Myocyte (in vitro differentiated cells): ENCODE measurements at places on chromosomes 1 and 21. TPM values are rescaled to one million over a fixed set of nuclear protein-coding genes. Genes with fewer than 3 reads are reported as not detected.
A peak's percentile ranks its signal among the peaks of the same experiment; 100 is the strongest.

RAB3B gene
- 0.78 and 0.88 TPM in 2 replicates for total RNA-seq

NR0B2 gene
- total RNA-seq: not detected in 2 replicates

AQP10 gene
- not detected in 2 replicates for total RNA-seq

UTS2 gene
- not detected in 2 replicates for total RNA-seq

B3GALT2 gene
- total RNA-seq: 9.9 and 16.8 TPM in 2 replicates

IGSF21 gene
- total RNA-seq: not detected in 2 replicates

ADSS2 gene
- 16.6 and 22.7 TPM in 2 replicates for total RNA-seq

HES2 gene
- 12.5 and 24.4 TPM in 2 replicates for total RNA-seq

SAMD13 gene
- total RNA-seq: 0.70 and 0.99 TPM in 2 replicates

DNA sequence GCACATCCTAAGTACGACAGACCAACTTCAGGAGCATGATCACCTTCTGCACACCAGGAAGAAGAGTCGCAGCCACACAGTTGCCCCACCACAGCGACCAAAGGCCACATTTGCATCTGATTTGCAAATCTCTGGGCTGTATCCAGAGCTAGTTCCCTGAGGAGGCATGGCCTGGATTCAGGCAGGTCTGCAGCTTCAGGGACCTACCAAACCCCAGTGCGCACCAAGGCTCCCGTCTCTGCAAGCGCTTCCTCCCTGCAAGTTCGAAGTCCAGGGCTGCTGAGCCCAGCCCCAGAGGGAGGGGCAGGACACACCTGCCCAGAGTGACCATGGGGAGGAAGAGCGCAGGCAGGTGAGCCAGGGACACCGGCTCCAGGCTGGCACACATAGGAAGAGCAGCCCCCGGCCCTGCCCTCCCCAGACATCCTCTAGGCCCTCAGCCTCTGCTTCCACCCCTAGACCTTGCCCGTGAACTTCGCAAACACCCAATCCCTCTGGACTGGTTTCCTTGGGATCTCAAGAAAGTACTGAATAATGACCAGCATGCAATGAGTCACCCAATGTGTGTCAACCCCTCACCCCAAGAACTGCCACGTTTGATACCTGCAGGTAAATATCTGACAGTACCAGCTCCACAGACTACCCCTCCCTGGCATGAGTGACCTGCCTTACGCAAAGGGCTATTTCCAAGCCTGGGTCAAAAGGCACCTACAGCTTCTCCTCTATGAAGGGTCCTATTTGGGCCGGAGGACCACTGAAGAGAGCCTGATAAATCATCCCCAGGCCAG lies 36.8 kb downstream of the CASZ1 start:
- DNase-seq: no peak

DNA sequence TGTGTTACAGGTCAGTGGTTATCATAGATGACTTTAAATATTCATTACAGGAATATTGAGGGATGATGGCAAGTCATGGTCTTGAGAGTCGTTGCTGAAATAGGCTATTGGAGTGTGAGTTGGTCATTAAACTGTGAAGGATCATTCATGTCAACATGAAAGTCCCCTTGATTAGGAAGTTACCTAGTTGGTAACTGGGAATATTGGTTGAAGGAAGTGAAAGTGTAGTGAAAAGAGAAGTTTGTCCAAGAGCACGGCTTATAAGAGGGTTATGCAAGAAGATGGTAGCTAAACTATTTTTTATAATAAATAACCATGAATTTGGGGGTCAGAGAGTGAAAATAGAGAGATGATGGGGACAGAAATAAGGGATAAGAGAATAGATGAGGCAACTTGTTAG lies 16.9 kb downstream of the CRB1 start:
- DNase-seq: no peak

GRCh38 chr1:56564615-56565014 lies 14.7 kb downstream of the PLPP3 start:
- no peak for DNase-seq

DNA sequence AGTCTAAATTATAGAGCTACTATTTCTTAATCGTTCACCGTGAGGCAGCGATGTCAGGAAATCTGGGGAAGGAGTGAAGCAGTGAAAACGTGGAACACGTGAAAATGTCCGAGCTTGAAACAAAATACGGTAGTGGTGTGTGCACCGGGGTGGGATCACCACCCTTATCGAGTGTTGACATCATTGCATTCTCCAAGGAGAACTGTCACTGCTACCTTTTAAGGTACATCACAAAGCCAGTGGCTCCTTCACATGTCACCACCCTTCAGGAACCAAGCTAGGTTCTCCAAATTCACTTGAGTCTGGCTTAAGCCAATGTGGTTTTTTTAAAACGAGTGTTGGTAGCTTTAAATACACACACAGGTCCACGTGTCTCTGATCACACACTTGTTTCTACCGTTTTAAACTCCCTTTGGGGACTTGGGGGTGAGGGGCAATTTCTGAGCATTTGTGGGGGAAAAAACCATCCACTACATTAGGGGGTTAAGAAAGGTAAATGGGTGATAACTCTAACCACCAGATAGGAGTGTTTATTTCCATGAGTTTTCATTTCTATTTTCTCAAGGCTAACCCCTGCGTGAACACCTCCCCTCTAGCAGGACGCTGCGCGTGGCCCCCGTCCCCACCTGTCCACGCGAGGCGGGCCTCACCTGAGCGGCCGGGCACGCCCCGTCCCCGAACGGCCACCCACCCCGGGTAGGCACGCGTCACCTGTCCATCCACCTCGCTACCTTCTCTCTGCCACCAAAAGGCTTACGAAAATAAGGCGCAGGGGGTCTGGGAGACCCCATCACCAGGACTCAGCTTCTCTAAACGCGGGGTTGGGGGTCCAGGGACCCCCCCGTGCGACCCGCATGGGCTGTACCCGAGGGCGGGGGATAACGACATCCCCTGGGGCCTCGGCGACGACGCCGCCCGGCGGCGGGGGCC lies 978 bp downstream of the PRDM15 start:
- peak; percentile 46 for DNase-seq

DNA sequence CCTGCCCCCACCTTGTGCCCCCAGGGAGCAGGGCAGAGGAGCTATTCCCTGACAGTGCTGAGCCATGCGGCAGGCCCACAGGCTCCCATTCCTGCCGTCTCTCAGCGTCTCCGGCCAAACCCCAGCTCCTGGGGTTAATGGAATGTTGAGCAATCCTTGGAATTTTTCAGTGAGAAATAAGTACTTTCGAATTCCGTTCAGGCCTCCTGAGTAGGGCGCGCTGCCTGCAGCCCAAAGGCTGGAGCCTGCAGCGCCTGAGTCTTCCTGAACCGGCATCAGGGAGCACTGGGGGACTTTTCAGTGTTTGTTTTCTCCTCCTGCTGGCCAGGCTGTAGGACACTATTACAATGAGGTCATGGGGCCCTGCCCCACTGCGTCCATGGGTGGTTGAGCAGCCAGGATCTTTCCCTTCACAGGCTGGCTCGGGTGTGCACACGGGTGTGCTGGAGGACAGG lies 33.3 kb upstream of the CSF1 start:
- peak; percentile 83 for DNase-seq

GRCh38 chr1:118960026-118960561 lies 28.0 kb downstream of the TBX15 start:
- DNase-seq: peak; percentile 7

- peak; percentile 54 for DNase-seq
These were observed 87.4 kb upstream of the C1orf21 start for GRCh38 chr1:184299406-184299790.

GRCh38 chr21:32726839-32727686 lies 750 bp downstream of the SYNJ1 start:
- peak; percentile 44 for DNase-seq

GRCh38 chr1:35364741-35365140 lies 96.2 kb downstream of the ZMYM4 start:
- no peak for DNase-seq

- DNase-seq: no peak
These were observed 22.7 kb downstream of the CCN1 start for GRCh38 chr1:85603086-85603880.

- no peak for DNase-seq
These were observed 6.6 kb downstream of the KRTAP10-8 start for GRCh38 chr21:44618504-44618903.

DNA sequence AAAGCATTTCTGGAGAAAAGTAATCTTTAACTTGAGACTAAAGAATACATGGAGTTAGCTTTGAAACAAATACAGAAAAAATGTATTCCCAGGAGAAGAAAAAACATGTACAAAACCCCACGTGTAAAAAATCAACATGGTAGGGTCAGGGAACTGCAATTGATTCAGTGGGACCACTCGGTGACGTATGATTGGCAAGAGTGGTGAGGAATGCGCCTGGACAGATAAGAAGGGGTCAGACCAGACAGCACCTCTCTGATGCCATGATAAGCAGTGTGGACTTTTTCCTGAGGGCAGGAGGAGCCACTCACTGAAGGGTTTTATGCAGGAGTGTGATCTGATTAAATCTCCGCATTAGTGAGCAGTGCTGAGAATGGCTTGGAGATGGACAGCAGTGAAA lies 142.5 kb downstream of the DAB1 start:
- no peak for DNase-seq

- DNase-seq: no peak
These were observed 43.2 kb upstream of the LBR start for GRCh38 chr1:225471109-225471452.

DNA sequence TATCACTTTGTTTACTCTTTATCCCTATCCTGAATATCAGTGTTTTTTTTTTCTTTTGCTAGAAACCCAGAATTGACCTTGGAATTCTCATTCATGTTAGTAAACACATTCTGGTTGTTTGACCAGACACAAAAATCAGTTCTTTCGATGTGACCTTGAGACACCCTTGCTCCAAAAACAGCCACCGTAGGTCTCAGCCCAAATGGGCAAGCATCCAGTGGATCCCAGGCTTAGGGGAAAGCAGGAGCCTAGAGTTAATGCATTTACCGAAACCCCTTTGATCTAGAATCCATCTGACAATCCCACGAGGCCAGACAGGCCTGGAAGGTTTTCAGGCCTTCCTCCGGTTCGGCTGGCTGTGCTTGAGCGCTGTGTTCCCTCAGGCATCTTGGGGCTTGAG lies 47.6 kb downstream of the IRF2BP2 start:
- no peak for DNase-seq

- no peak for DNase-seq
These were observed 145.2 kb upstream of the AJAP1 start for GRCh38 chr1:4509206-4509605.

- no peak for DNase-seq
These were observed 650.1 kb downstream of the NPHP4 start for GRCh38 chr1:5342172-5342571.

- DNase-seq: no peak
These were observed 57.9 kb upstream of the TENT5B start for GRCh38 chr1:27070390-27071048.

DNA sequence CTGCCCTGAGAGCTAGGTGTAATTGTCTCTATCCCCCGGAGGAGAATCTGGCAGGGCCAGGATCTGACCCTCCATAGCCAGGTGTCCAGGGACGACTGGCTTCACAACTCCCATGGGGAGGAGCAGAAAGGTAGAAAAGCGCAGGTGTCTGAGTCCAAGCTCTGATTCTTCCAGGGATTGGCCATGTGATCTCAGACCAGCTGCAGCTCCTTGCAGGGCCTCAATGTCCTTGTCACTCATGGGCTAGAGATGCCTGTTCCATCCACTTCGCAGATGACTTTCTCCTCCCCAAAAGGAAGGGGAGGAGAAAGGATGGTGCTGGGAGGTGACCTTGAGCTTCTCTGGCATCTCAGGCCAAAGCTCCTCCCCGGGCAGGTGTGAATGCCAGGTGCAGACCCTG lies 22.7 kb downstream of the HSPG2 start:
- DNase-seq: no peak

DNA sequence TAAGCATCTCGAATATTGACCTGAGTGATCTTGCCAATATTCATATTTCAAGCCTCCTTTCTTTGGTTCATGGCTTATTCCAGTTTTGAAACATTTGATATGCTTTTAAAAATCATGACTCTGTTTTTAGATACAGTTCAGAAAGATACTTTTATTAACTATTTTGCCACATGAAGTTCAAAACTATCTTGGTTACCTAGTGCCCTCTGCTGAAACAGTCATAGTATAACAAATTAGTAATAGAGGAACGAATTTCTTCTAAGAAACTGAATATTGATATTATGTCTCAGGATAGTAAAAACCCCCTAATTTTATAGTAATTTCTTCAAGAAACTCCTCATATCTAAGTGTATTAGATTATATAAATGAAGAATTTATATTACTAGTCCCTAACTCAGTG lies 52.6 kb upstream of the RC3H1 start:
- DNase-seq: peak; percentile 33

DNA sequence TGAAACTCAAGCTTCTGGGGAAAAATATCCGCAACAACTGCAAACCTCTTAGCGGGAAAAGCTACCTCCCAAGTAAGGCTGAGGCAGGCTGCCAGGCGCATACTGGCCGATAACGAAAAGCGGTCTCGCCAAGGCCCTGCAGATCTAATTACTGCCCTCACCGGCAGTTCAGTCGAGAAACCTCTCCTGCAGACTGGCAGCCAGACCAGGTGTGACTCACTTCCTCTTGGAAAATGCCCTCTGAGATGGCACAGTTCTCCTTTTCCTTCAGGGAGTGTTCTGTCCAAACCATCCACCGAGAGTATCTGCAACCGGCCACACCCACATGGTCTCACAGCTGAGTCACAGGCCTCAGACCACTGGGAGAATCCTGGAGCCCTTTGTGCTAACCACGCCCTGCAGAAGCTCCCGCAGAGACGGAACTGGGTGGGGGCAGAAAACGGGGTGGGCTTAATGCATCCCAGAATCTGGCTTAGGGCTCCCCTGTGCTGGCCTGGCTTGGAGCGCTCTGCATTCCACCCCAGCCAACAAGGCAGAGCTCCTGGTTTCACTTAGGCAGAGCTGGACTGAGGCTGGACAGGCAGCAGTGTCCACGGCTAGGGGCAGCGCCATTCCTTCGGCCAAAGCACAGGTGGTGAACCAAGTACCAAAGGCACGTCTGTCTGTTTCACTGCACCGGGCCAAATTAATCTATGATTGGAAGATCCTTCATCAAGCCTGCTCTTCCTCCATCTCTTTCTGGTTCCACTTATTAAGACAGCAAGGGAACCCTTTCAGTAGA lies 1.2 kb downstream of the S100A10 start:
- peak; percentile 98 for DNase-seq

GRCh38 chr1:229689273-229689672 lies 63.2 kb downstream of the URB2 start:
- no peak for DNase-seq

- no peak for DNase-seq
These were observed 4.4 kb upstream of the ACOT7 start for GRCh38 chr1:6397844-6398441.

- DNase-seq: peak; percentile 95
These were observed 16.8 kb upstream of the PLEKHG5 start for GRCh38 chr1:6508154-6508815.

DNA sequence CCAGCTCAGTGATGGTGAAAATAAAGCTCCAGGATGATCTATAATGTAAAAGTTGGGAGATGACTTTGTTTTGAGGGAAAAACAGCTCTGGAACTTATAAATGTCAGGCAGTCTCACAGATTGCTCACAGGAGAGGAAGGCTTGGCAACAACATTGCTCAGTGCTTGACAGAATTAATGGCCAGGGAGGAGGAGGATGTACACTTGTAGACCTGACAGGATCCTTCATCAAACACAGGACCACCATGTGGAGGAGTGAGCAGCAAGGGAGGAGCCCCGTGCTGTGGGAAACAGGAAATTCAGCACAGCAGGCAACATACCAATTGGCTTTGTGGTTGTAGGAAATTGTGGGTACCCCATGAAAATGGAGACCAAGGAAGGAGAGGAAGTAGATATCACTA lies 291.8 kb upstream of the CAMK1G start:
- peak; percentile 17 for DNase-seq
